Renal pelvis (tissue), 12 donors: ENCODE measurements at places on chromosomes 3 and 15.

DNA sequence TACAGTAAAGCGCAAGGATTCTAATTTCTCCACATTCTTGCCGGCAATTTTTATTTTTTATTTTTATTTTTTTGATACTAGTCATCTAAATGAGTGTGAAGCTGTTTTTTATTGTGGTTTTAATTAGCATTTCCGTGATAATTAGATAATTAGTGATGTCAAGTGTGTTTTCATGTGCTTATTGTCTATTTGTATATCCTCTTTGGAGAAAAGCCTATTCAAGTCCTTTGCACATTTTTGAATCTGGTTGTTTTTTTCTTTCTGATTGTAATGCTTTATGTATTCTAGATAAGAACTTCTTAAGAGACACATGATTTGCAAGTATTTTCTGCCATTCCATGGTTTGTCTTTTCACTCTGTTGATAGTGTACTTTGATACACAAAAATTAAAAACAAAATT lies 16.1 kb downstream of the CTDSPL2 start:
- no peak for DNase-seq

GRCh38 chr3:125120379-125121122 lies 64.8 kb upstream of the HEG1 start:
- DNase-seq, result no peak

GRCh38 chr3:120622870-120623726 lies 27.0 kb downstream of the NDUFB4 start:
- DNase-seq, result no peak

DNA sequence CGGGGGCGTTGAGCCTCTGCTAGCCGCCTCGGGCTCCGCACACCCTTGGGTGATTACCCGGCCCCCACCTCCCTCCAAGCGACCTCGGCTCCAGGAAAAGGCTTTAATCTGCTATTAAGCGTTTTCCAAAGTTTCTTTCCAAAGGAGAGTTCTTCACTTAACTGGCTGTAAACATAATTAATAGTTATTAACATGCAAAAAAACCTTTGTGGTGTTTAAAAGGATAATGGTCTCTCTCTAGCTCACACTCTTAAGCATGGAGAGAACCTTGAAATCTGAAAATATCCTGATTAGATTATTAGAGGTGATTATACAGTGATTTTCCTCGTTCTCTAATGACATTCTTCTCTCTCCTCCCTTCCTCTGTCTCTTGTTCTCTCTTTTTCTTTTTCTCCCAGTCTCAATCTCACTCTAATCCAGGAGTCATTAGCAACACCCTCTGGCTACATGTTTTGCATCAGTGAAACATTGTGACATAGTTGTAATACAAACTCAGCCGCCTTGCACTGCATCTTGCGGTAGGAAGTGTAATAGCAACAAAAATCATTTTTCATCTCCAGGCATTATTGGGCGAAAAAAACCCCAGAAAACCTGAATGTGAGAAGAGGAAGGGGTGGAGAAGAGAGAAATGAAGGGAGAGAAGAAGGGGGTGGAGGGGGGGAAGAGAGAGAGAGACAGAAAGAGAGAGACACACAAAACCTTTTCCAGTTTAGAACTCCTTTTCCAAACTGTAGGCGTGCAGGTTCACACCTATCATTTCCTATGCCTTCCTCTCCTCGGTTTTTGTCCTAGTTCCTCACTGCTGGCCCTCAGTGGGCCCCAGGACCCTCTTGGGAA lies 24.4 kb downstream of the NR2F2 start:
- DNase-seq, result peak; percentile 70
